NCI-H226 (cell line): ENCODE measurements at places on chromosomes 2 and 18.
A peak's percentile ranks its signal among the peaks of the same experiment; 100 is the strongest.

GRCh38 chr2:42116195-42117181 lies 52.7 kb upstream of the EML4 start:
- no peak for DNase-seq

DNA sequence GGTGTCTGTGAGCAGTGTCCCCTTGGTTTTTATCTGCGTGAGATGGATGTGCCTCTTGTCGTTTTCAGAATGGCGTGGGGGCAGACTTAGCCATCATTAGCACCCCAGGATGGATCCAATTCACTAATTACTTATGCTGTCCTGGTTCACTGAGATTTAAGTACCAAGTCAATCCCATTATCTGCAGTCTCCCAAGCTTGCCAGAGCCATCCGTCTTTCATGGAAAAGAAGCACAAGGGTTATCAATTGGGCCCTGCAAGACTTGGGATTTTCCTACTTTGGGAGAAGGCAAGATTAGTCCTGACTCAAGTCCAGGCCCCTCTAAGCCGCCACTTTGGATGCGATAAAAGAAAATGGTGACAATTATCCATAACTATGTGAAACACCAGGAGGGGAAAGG lies 404.0 kb downstream of the TMEM182 start:
- no peak for DNase-seq

DNA sequence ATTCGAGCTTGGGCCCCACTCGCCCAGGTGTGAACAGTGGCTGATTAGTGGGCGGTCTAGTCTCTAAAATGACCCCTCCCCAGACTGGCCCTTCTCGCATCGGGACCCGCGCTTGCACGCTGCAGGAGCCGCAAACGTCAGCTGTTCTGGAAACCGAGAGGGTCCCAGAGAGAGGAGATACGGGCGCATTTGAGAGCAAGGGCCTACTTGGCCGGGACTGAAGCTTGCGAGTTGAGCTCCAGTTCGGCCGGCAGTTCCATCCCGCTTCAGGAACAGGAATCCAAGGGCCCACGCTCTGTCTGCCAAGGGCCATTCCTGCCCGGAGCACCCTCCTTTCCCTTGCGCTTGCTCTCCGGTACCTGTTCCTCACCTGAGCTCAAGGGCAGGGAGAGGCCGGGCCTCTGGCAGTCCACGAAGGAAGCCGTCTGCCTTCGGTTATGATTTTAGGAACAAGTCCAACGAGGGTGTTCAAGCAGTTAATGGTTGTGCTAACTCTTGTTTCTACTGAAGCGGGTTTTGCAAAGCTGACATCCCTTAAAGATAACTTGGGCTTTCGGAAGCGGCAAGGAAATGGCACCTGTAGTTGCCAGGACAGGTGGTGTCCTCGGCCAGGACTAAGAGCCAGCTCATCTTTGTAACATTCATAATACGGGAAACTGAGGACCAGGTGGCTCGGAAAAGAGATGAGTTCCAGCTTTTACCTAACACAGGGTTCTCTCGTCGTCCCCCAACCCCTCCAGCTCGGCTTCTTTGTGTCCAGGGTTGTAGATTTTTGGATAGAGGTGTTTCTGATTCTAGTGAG lies 3.9 kb upstream of the DLX1 start:
- DNase-seq, result no peak

DNA sequence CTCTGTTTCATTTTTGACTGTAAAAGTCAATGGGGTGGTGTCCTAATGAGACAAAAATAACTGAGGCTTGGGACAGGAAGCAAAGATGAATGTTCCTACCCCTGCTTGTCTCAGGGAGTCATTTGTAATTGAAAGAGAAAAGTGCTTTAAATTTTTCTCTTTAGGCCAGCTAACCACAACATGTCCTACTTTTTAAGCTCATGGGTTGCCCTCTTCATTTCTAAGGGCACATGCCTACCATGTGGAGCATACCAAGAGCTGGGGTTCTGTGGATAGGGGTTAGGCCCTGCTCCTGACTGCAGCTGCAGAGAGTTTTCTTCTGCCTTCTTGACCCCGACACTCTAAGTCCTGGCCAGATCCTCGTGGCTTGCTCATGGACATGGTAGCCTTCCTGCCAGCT lies 96.8 kb upstream of the ARL4C start:
- DNase-seq, result no peak

- no peak for DNase-seq
These were observed 12.6 kb downstream of the AGPS start for GRCh38 chr2:177405029-177405692.

DNA sequence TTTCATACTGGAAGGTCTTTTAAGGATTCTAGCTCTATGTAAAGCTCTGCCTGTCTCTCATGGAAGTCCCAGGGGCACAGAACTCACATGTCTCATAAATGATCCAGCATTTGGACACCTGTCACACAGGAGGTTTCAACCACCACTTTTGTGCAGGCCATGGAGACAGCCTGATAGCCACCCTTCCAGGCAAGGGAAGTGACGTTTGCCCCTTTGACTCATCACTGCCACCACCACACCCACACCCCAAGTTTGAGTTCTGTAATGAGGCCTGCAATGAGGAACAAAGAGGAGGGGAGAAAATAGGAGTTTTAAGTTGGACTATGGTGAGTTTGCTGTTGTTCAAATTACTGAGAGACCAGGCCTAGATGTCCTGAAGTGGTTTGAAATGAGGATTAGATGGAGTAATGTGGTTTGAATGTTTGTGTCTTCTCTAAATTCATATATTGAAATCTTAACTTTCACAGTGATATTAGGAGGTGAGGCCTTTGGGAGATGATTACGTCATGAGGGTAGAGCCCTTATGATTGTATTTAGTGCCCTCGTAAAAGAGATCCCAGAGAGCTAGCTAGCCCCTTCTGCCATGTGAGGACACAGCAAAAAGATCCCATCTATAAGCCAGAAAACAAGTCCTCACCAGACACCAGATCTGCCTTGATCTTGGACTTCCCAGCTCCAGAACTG lies 175.3 kb upstream of the EPHA4 start:
- no peak for DNase-seq

DNA sequence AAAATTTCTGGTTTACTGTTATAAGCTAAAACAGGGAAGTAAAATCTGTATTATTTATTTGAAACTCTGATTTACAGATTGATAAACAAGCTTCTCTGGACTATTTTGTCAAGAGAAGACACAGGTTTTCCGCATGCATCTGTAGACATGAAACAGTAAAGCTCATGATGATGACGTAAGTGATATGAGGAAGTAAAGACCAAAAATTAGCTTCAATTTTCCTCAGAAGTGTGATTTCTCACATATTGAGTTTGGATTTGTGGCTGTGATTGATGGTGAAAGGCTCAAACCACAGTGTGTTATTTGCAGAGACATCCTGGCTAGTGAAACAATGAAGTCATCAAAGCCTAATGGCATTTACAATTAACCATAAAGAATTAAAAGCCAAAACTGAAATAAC lies 12.6 kb upstream of the LONRF2 start:
- no peak for DNase-seq

DNA sequence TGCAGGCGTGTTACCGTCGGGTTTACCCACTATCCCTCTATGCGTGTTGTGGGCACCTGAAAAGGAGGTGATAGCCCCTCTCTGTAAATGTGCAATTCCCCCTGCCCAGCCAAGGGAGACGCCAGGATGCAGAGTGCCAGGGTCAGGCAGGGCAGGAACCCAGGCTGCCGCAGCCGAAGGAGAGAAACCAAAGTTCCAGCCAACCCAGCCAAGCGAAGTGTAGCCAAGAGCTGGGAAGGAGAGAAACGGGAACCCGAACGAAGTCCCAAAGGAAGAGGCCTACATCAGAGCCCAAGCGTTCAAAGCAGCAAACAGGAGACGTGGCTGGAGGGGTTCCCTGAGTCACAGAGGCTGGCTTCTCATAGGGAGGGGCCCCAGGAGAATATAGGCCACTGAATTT lies 24.2 kb upstream of the SPR start:
- DNase-seq, result no peak

DNA sequence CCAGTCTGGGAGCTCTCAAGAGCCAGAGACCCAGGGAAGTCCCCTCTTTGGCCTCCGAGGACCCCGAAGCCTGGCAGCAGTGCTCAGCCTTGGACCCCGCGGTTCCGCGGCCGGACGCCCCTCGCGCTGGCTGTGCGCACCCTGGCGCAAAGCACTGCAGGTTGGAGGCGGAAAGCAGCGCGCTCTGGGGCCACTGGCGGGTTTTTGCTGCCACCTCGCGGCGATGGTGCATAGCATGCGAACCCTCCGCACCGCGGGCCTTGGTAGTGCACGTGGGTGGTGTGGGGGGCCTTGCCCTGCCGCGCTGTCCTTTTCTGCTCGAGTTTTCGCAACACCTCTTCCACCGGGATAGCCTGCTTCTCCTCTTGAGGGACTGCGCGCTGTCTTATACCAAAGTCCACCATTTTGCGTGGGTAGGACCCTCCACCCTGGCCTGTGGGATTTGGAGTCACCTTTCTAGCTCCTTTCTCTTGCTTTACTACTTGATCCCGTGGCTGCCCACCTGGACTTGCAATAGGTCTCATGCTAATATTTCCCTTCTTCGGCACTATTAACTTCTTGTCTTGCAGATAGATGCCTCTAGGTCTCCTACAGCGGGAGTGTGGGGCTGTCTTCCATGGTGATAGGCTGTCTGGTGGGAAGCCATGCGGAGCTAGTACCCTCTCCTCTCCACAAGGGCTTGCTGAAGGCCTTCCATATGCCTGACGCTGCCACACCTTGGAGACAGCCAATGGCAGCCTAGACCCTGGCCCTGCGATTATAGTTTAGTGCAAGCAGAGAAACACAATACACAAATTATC lies 14.3 kb downstream of the SIX3 start:
- DNase-seq, result peak; percentile 56

DNA sequence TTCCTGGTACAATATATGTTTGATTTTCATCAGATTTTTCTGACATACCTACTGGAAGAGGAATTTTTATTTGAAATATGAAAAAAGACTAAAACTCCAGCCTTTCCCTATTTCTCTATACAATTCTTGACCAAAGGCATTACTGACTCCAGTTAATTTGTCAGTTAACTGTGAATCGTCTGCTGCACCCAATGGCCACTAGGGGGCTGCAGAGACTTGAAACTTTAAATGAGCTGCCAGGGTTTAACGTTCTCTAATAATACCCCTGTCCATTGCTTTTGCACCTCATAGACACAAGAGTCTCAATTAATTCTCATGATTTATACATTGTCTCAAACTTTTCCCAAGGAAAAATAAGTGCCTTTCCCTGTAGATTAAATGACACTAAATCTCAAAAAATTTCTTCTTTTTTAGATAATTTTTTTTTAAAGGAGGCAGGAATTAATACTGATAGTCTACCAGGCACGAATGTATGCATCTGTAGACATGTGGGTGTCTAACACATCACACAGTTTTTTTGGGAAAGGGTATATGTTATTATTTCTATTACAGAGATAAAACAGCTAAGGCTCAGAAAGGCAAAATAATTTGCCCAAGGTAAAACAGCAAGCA lies 1.8 kb upstream of the ALK start:
- peak; percentile 31 for DNase-seq

DNA sequence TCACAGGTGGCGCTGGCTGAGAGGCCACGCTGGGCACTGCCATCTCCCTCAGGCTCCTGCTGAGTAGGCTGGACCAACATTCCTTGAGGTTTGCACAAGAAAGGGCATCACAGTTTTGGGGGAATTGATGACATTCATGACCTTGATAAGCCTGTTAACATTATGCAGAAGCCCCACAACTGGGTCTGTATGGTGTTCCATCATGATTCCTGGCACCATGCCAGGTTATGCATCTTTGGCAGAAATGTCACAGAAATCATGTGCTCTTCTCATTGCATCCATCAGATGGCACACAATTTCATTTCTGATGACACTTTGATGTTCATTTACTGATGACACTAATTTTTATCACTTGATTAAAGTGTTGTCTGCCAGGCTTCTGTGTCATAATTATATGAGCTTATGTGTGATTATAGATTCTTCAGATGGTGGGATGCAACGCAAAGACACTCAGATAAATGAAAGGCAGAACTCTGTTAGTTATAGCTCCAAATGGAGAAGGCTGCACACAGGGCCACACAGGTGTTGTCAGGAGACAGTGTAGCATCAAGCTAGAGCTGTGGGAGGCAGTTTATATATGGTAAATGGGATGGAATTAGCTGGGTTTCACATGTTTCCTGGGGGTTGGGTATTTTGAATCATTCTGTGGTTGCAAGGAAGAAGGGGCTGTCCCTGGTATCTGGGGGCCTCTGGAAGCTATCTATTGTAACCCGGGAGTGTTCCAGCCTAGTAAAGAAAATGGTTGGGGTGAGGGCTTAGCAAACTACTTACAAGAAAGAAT lies 191.3 kb downstream of the SLC39A10 start:
- DNase-seq, result no peak

DNA sequence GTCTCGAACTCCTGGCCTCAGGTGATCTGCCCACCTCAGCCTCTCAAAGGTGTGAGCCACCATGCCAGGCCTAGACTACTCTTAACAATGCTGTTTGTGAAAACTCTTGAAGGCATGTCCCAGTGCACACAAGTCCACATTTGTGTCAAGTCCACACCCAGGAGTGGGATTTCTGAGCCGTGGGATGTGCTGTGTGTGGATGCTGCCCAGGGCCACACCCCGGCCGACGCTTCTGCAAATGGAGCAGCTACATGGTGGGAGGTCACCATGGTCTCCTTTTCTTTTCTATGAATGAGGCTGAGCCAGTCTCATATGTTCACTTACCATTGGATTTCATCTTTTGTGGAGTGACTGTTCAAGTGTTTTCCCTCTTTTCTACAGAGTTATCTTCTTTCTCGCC lies 15.8 kb downstream of the SNED1 start:
- DNase-seq, result no peak

DNA sequence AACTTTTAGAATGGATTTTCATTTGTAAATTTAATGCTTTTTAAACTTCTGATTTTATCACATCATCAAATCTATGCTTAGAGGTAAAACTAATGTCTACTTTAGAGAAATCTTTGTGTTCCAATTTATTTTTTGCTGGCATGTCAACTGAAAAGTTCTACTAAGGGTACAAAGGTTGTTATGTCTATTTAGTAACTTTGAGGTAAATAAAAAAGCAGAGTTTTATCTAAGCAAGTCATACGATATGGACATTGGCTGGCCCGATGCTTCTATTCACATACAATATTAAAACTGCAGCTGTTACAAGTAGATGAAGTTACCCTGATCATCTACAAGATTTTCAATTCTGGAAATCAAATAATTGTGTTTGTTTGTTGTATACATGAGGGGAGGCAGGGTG lies 1575.1 kb downstream of the LRP1B start:
- no peak for DNase-seq

DNA sequence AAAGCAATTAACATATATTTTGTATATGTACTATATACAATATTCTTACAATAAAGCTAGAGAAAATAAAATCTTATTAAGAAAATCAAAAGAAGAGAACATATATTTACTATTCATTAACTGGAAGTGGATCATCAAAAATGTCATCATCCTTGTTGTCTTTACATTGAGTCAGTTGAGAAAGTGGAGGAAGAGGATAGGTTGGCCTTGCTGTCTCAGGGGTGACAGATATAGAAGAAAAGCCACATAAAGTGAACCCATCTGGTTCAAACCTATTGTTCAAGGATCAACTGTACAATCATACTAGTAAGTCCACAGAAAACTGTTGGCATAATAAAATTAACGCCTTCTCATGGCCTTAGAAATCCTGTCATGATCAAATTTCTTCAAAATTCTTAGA lies 26.6 kb downstream of the SESTD1 start:
- DNase-seq, result no peak

GRCh38 chr18:36078751-36079529 lies 11.6 kb upstream of the RPRD1A start:
- DNase-seq, result peak; percentile 59
